Astrocyte of the spinal cord (primary cell): ENCODE measurements at places on chromosomes 6 and 20.
A peak's percentile ranks its signal among the peaks of the same experiment; 100 is the strongest.

GRCh38 chr20:53088786-53089185 is 116.6 kb downstream of the TSHZ2 start:
- no peak for DNase-seq

DNA sequence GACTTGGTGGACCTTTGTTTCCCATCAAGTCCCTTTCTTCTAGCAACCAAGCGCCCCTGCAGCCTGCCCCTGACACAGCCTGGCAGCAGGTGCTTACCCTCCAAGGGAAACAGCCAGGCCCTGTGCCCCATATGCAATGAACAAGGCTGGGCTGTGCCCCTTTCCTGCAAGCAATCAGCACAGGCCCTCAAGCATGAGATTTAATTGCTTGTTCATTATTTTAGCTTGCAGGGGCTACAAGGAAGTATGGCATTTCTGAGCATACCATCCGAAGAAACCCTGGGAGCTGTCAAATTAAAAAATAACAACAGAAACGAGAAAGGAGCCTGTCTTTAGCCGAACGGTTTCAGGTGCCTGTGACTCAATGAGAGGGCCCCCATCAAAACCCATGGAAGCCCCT is 522.9 kb upstream of the ARID1B start:
- no peak for DNase-seq

GRCh38 chr6:108883172-108883571 is 35.0 kb downstream of the ARMC2 start:
- no peak for DNase-seq

DNA sequence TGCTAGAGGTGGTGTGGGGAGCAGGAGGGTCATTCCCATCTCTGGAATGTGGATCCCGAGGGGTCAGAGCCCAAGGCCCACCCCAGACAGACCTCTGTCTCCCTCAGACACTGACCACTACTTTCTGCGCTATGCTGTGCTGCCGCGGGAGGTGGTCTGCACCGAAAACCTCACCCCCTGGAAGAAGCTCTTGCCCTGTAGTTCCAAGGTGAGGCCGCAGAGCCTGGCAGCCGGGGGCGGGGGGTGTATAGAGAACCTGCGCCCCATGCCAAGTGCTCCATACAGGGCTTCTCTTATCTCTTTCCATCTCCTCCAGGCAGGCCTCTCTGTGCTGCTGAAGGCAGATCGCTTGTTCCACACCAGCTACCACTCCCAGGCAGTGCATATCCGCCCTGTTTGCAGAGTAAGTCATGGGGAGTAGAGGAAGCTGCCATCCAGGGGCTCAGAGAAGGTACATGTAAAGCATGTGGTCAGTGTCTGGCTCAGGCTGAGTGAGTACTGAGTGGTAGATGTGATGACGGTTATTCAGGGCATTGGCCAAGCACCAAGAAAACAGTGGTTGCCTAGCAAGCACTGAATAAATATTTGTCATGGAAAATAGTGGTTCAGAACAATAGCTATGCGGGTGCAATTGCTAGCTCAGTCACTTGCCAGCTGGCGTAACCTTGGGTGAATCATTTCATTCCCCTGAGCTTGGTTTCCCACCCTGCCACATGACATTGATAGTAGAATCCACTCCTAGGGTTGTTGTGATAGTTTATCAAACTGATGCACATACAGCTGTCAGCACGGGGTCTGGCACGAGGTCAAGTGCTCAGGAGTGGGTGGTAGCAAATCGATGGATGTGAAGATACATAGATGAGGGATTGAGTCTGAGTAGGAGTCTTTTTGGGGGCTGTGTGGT is 3.5 kb downstream of the PIGT start:
- DNase-seq = peak; percentile 97

DNA sequence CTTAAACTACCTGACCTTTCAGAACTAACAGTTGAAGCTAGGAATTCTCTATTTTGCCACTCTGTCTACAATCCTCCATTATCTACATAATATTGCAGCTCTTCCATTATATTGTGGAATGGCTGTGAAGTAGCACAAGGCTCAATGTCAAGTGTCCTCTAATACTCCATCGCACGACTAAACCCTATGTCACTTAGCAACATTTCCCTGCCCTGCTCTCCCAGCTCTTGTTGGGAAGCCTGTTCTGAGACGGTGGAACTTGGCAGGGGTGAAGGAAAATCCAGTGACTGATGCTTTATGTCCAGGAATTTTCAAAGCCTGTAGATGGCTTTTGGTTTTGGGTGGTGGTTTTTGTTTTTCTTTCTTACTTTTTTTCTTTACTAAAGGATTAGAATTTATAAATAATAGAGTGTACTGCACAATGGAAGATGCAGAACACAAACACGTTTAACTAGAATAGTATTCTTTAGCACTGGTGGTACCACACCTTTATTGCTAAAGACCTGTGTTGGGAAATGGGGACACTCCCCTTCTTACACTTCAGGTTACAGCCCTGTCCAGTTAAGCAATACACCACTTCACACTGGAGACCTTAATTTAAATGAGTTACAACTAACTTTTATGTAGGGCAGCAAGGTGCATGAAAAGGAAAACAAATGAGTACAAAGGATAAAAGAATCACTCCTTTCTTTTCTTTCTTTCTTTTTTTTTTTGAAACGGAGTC is 20.7 kb upstream of the AMD1 start:
- no peak for DNase-seq

DNA sequence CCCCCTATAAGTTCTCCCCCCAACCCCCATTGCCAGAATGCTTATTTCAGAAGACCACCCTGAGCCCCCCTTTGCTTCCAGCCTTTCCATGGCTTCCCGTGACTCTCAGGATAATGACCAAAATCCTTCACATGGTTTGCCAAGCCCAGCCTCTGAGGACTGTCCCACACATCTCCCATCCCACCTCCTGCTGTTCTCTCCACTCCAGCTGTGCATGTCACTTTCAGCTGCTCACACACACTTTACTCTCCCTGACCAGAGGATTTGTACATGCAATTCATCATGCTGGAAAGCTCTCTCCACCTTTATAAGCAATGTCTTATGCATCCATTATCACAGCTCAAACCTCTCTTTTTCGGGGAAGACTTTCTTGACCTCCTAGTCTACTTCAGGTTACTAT is 164.2 kb downstream of the PRL start:
- no peak for DNase-seq

DNA sequence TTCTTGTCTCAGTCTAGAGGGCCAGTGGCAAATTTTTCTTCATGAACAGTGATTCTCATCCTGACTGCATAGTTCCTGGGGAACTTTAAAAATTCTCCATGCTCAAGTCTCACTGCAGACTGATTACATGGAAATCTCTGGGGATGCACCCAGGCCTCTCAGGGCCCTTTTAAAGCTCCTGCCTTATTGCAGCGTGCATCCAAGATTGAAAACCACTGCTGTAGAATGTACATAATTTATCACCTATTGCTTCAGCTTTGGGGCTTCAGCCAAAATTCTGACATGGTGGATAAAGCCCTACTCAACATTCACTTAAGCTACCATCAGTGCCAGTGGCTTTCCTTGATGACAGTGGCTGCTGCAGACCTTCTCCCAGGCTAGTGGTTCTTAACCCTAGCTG is 143.8 kb downstream of the BTBD3 start:
- DNase-seq = no peak

GRCh38 chr6:110875548-110876169 is 1.1 kb downstream of the AMD1 start:
- DNase-seq = peak; percentile 22

GRCh38 chr6:111938710-111939109 is 65.5 kb upstream of the FYN start:
- peak; percentile 93 for DNase-seq

DNA sequence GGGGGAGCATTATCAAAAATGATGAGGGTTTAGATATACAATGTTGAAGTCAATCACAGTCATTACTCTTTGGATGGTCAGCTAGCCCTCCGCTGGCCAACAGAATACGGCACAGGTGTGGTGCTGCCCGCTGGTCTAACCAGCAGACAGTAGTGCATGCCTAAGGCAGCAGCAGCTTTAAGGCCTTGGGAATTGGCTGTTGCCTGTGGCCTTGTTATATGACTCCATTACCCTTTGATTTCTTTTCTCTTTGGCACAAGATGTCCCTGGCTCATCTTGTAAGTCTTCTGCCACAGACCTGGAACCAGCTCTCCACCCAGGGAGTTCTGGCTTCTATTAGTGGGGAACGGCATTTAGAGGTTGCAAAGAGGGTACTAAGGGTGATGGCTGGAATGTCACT is 110.2 kb downstream of the WDR27 start:
- no peak for DNase-seq

GRCh38 chr6:131183427-131184095 is 48.3 kb downstream of the AKAP7 start:
- DNase-seq = no peak

DNA sequence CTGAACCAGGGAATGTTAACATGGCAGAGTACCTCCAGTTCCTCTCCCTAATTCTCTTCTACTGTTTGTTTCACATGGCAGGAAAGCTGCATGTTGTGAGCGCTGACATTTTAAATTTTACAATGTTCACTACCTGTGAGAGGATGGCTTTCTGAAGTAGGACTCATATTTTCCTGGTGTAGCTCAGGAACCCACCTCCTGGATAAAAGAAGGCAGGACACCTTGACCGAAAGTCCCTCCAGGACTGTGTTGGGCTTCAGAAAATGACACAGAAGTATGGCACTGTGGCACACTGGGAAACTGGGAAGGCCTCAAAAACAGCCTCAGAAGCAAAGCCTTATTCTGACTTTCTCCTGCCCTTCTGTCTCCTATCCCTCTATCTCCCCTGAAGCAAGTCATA is 33.3 kb downstream of the PTPRK start:
- no peak for DNase-seq

- DNase-seq = no peak
Measured at GRCh38 chr6:38725414-38726183, 10.5 kb downstream of the DNAH8 start.

DNA sequence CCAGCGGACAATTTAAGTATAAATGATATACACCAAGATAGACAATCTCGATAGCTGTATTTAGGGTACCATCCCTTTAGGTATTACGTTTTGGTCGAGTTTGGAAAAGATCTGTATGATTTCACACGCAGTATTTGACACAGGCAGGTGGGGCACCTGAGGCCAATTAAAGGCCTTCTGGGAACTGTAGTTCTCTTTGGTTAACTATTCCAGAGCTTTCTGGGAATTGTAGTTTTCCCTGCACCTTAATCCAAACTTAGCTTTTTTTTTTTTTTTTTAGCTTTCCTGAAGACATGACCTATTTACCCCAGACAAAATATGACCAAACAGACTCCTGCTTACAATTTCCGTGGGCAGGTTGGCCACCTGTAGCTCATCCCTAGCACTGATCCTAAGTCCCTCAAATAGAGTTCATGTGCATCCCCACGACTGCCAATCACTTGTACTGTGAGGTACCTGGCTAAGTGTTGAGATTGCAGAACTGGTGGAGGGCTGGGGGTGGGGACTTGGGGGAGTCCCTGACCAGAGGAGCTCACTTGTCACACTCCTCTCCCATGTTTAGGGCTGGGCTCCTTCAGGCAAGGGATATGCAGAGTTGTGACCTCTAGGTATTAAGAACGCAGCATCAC is 999 bp upstream of the EHMT2 start:
- peak; percentile 46 for DNase-seq

- no peak for DNase-seq
Measured at GRCh38 chr6:18509871-18510643, 122.9 kb downstream of the RNF144B start.

GRCh38 chr6:138405816-138406413 is 1.9 kb downstream of the HEBP2 start:
- no peak for DNase-seq

DNA sequence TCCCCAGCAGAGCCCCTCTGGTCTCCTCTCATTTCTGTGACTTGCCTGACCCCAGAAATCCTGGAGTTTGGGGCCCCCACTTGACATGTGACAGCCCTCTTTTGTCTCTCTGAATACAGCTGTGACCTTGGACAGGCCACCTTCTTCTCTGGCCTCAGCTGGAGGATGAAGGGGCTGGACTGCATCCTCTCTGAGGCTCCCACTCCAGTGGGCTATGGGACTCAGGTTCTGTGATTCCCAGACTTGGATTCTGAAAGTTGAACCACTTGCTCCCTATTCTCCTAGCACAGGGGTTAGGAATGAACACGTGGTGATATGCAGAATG is 9.1 kb downstream of the BPIFB3 start:
- no peak for DNase-seq

DNA sequence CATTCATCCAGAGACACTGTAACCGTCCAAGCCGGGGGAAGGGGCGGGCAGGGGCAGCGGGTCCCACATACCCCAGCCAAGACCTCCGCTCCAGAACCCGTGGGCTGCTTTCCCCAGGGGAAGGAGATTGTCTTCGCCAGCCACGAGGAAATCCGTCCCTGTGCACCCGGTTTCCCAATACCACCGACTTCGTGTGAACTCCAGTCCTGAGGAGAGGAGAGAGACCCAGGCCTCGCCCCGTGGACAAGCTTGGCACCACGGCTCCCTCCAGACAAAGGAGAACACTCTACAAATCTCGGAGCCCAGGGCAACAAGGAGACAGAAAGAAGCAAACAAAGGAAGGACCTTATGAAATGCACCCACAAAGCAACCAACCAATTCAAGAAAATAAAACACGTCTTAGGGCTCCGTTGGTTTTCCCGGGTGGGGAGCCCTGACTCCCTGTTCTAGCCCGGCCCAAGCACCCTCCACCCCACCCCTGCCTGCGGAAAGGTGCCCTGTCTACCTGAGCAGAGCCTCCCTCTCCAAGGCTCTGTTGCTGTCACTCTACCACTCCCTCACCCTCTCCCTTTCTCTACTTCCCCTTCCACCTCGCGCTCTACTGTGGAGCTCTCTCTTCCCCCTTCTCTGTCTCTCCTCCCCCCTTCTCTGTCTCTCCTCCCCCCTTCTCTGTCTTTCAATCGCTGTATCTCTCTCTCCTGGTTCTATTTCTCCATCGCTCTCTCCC is 1382.8 kb upstream of the DEFB115 start:
- no peak for DNase-seq

DNA sequence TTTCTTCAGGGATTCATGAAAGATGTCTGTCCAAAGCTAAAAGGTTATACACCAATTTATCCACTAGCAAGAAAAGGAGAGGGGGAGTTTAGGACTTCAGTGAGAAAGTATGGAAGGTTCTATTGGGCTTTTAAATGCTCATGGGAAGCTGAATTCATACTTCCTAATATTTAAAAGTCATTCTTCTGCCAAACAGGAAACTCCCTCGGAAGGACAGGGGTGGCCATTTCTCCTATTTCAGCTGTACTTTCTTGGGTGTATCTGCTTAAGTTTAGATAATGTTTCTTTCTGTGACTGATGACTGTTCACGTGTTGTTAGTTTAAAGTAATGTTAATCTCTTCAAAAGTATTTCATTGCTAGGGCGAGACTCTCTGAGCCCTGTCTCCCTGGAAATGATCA is 80.5 kb upstream of the IFNGR1 start:
- no peak for DNase-seq

DNA sequence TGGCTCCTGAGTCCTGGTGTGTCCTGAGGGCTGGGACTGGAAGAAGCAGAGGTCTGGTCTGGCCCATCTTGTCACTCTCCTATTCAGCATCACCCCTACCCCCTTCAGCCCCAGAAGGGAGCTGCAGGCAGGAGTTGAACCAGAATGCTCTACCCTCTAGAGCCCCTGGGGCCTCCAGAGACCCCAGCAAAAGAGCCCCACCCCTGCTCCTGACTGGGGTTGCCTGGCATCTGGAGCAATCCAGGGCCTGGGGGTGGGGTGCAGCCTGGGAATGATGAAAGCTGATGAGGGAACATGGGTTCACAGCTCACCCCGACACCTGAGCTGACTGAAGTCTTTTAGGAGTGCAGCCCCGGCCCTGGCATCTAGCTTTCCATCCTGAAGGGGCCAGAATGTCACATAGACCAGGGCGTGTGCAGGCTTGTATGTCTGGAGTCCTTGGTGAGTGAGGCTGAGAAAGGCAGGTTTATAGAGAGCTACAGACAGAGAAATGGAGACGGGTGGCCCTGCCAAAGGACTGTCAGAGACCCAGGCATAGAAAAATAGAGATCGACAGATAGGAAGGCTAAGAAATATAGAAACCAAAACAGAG is 12.2 kb downstream of the FGD2 start:
- DNase-seq = no peak

GRCh38 chr6:42078386-42078785 is 28.1 kb downstream of the TAF8 start:
- DNase-seq = no peak
